ENCODE measurements at places on chromosomes 6 and 20.

DNA sequence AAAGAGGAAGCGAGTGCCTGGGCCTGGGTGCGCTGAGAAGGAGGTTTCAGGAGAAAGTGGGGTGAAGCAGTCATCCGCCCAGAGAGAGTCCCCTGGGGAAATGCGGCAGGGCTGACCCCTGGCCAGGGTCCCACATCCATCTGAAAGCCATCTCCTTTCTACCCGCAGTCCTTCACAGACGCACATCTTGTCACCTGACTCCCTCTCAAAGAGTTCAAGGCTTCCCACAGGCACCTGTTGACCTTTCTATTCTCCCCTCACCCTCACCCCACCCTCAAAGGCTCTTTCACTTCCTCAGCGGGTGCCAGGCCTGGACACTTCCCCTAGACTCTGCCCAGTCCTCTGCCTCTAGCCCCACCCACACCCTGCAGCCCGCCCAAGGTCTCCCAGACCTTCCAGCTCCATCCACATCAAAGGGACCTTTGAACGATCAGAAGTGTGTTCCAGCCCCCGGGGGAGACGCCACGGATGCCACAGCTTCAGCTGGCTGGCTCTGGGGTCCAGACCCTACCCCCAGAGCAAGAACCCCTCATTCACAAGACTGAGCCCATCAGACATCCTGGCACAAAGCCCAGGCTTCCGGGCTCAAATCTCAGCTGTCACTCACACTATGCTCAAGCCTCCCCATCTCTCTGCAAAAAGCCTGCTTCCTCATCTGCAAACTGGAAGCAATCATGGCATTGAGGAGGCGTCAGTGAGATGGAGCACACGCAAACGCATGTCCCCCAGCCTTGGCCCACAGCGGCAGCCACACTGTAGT is 2.1 kb downstream of the CTSZ start:
- DNase-seq: no peak

- no peak for DNase-seq
These were observed 22.9 kb downstream of the CNKSR3 start for GRCh38 chr6:154487367-154488247.

GRCh38 chr6:75530696-75531095 is 37.1 kb upstream of the FILIP1 start:
- no peak for DNase-seq

- DNase-seq: no peak
These were observed 13.1 kb upstream of the CST7 start for GRCh38 chr20:24935766-24936525.

- DNase-seq: no peak
These were observed 31.0 kb downstream of the SUN5 start for GRCh38 chr20:32973077-32973717.

Measured in NCI-H1436 (cell line).